ENCODE measurements at places on chromosomes 7 and 10.

DNA sequence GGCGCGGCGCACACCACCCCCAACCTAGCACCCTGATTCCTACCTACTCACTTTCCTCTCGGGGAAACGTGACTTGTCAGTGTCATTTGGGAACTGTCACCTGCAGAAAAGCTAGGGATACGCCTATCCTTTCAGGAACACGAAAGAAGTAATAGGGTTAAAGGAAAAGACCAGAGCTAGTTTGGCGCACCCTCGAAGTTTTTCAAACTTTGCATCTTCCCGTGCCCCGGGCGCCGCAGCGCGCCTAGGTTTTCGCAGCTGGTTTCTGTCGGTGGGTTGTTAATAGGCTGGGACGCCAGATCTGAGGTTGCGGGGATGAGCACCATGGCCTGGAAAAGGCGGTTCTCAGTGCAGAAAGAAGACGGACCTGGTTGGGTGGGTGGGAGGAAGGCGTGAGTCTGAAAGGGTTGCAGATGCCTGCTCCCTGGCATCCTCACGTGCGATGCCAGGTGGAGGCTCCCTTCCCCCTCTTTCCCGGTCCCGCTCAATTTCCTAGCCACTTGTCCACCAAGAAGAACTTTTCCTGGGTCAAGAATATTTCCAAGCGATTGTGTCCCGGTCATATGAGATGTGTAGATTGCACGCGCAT, 568 bp upstream of the MEOX2 start:
- DNase-seq, result no peak

- DNase-seq, result no peak
Measured at GRCh38 chr10:131088619-131089018, 222.9 kb downstream of the TCERG1L start.

GRCh38 chr10:123748711-123749110, 82.6 kb downstream of the GPR26 start:
- no peak for DNase-seq

DNA sequence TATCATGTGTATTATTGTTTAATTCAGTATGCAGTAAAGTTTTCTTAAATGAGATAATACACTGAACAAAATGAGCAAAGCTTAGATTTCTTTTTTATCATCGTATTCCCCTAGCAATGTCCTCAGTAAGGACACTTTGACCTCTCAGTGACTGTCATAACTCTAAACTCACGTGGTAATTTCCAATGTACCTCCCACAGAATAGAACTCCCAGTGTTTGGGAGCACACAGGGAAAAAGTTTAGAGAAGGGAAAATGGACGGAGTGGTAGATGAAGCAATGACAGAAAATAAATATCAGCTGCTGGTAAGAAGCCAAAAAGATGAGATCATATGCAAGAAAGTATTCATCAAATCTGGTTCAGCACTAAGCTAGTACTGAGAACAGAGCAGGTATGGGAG, 758.6 kb upstream of the KCND2 start:
- no peak for DNase-seq

DNA sequence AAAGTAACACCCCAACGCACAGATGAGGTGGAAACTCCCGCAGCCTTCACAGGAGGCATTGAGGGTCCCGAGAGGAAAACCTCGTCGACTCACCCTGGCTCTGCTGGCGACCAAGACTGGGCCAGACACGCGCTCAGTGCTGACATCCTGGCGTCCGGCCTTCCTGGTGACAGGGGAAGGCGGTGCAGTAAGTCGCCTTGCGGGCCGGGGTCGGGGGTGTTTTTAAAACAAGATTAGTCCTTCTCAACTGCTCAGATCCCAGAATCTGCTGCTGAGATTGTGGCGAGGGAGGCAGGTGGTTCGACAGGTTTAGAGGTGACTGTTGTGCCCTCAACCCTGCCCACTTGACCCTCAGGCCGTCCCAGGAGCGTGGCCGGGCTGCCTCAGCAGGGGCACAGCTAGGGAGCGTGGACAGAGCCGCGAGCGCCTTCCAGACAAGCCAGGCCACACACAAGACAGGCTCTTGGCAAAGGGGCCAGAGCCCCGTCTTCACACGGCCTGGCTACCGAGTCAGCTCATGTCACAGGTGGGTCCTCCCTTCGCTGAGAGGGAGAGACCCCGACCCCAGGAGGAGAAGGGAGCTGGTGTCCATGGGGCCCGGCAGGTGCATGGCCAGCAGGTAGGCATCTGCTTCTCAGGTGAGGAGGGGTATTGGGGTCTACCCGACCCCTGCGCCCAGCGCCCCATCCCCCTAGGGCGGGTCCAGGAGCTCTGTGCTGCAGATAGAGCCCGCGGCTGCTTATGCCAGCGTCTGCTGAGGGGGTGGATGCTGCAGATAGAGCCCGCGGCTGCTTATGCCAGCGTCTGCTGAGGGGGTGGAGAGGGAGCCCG, 81.6 kb downstream of the DNAJB6 start:
- no peak for DNase-seq

GRCh38 chr10:17216217-17216900, 11.7 kb upstream of the VIM start:
- peak; percentile 11 for DNase-seq

DNA sequence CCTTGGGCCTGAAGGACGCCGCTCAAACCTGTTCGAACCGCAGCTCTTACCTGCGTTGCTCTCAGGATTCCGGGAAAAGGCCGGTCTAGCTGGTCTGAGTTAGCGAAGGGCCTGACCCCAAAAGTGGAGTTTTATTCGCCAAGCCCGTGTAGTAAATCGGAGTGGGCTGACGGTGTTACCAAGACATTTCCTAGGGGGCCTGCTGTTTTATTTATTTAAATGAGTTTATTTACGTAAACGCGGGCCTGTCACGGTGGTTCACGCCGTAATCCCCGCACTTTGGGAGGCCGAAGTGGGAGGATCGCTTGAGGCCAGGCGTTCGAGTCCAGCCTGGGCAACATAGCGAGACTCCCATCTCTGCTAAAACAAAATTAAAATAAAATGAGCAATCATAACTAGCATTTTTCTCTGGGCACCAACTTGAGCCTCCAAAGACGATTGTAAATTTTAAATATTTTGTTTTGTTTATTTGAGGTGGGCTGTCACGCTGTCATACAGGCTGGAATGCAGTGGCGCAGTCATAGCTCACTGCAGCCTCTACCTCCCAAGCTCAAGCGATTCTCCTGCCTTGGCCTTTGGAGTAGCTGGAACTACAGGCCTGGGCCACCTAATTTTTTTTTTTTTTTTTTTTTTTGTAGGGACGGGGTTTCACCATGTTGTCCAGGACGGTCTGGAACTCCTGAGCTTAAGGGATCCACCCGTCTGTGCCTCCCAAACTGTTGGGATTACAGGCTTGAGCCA, 903 bp downstream of the ZNF655 start:
- no peak for DNase-seq

DNA sequence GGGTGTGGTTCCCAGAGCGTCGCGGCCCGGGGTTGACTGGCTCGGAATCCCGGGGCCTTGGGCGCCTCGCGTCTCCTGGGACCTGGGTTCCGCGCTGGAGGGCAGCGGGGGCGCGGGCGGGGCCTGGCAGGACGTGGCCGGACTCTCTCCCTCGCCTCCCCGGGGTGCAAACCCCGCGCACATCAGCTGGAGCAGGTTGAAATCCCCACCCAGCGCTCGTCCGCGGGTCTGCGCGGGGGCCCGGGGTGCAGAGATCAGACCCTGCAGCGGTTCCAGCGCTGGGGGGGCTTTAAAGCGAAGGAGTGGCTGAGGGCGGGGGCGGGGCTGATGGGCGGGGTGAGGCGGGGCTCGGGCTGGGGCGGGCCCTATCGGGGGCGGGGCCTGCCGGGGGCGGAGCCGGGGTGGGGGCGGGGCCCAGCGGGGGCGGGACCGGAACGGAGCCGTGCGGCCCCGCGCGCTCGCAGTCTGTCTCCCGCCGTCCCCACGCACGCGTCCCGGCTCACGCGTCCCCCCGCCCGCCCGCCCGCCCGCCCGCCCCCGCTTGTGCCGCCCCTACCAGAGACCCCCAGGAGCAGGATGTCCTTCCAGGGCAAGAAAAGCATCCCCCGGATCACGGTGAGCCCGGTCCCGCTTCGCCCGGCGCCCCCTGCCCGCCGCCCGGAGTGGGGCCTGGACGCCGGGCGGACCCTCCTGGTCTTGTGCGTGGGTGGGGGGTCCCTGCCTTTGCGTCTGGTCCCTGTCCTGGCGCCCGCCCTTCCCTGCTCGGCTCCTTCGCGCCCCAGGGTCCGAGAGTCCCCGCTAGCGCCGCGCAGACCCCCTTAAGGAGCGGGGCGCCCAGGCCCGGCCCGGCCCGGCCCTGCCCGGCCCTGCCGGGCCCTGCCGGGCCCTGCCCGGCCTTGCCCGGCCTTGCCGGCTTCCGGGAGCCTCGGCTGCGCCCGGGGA, at the start of gene DPYSL4:
Gene DPYSL4, plus strand, starts transcription at position 461 of the 942 bp plus-strand sequence. Its CDS starts 116 bp downstream, at position 577.
- peak; percentile 22 for DNase-seq

DNA sequence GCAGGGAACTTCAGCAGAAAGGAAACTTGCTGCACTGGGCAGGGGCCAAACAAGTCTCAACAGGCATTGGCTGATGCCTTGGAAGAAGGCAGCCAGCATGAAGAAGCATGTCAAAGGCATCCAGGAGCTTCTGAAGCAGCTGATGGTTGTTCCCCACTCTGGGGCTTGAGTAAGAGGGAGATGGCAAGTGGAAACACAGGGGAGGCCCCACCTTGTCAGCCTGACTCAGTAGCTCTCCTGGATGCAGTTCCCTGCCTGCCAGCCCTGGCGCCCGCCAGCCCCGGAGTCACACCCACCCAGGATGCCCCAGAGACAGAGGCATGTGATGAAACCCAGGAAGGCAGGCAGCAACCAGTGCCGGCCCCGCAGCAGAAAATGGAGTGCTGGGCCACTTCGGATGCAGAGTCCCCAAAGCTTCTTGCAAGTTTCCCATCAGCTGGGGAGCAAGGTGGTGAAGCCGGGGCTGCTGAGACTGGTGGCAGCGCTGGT, 96.5 kb downstream of the TACC2 start:
- DNase-seq, result no peak

- no peak for DNase-seq
Measured at GRCh38 chr10:60762554-60762953, 15.7 kb upstream of the CDK1 start.

- DNase-seq, result no peak
Measured at GRCh38 chr10:79017882-79018520, 50.8 kb upstream of the ZMIZ1 start.

DNA sequence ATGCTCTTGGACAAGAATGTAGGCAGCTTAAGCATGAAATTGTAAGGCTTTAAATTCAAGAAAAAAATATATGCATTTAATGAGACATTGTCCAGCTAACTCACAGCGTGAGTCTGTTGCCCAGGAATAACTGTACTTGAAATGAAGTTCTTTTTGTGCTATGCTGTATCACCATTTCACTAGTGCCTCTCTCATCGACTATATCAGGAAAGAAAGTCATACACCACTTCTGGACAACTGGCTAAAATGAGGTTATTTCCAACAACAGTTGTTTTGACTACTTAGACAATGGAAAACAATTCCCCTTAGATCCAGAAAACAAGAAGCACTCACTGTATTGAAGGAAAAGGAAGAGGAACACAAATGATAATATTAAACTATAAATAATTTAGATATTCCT, 251.8 kb downstream of the CRPPA start:
- no peak for DNase-seq

- no peak for DNase-seq
Measured at GRCh38 chr10:132400547-132401151, 3.6 kb downstream of the PWWP2B start.

GRCh38 chr10:22338931-22339330, 6.4 kb upstream of the SPAG6 start:
- no peak for DNase-seq

- DNase-seq, result no peak
Measured at GRCh38 chr7:35370687-35371086, 116.8 kb upstream of the TBX20 start.

Measured in stimulated activated naive CD4-positive, alpha-beta T cell treated with Interleukin-2 at 50 U/mL for 16 hours (primary cell).